HuH-7.5 (cell line): ENCODE measurements at places on chromosomes 1 and 21.

GRCh38 chr1:7915826-7916500 lies 24.7 kb downstream of the TNFRSF9 start:
- no peak for DNase-seq

DNA sequence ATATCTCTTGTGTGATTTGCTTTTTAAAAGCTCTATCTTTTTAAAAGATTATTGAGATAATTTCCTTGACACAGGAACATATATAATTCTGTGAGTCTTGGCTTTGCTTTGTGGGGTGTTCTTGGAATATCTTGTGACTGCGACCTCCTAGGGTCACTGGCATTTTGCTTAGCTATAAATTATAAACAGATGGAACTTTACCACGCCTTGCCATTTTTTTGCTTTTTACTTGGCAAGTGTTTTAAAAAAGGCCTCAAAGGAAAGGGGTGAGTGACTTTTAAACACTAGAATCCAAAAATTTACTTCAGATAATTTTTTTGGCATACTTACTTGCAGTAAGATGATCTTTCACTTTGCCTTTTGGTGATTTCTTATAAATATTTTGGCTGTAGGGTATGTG lies 43.6 kb downstream of the ALG6 start:
- no peak for DNase-seq

GRCh38 chr1:27967884-27968466 lies 8.2 kb downstream of the XKR8 start:
- no peak for DNase-seq

DNA sequence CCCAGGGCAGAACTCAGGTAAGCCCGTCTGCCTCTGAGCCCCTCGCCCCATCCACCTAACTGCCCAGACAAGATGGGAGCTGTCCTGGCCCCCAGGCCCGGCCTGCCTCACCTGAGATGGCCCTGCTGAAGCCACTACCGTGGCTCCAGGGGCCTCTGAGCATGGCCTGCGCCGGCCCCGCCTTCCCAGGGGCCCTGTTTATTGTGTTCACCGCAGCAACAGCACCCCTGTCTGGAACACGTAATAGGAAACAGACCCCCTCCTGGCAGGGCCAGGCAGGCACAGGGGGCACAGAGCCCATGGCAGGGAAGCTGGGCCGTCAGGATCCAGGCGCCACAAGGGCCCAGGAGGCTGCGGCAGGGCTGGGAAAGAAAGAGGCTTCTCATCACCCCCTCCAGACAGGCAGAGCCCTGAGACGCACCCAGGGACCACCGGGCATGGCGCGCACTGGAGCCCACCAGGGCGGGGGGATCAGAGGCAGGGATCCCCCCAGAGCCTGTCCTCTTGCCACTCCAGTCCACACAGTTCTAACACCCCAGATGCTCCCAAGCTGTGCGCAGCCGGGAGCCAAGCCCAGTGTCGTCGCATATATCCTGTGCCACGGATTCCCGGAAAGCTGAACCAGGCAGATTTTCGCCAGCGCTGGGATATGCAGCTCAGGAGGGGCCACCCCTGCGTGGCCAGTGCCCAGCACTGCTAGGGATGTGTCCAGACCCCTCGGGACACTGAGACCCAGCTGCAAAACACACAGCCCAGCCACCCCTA lies 62.6 kb downstream of the ARHGEF16 start:
- no peak for DNase-seq

GRCh38 chr1:160858507-160858906 lies 4.2 kb downstream of the CD244 start:
- no peak for DNase-seq

DNA sequence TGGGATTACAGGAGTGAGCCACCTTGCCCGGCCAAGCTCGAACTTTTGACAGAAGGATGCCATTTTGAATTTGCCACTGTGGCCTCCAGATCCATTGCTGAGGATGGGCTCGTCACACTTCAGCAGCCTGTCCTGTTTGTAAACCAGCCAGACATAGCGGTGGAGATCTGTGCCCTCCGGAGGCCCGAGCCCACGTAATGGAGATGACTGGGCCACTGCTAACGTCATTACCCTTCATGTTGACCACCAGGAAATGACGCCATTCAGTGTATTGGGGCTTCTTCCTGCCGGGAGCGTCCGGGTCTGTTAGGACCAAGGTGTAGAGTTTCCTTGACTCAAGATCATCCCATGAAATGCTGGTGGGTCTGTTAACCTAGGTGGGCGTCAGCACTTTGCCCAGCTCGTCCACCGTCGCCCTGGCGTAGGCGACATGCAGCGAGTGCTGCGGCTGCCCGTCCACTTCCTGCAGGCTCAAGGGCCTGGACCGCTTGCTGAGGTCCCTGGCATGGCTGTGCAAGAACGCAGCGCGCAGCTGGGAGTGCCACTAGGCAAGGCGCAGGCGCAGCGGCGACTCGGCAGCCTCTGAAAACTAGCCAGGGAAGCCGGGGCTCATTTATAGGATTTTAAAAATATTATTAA lies 40.8 kb downstream of the PTPRC start:
- DNase-seq, result no peak

- no peak for DNase-seq
These were observed 354.0 kb upstream of the RGS18 start for GRCh38 chr1:191804311-191804710.

DNA sequence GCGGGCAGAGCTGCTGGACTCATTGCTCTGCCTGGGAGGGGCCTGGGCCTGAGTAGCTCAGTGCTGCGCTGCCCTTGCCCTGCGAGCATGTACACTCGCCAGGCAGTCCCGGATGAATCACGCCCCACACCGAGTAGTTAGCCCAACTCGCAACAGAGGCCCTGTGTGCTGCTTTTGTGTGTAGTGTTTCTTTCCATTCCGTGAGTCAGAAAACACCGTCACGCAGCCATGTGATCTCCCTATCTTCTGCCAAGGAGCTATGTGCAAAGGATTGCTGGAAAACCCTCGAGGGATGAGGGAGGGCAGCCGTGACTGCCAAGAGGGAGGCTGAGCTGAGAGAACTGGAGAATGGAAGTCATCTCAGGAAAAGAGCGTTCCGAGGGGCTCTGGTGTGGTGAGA lies 37.3 kb downstream of the NENF start:
- no peak for DNase-seq
